ENCODE measurements at places on chromosomes 5 and 9.

GRCh38 chr5:151388960-151389359, 41.6 kb upstream of the SLC36A2 start:
- DNase-seq: no peak

DNA sequence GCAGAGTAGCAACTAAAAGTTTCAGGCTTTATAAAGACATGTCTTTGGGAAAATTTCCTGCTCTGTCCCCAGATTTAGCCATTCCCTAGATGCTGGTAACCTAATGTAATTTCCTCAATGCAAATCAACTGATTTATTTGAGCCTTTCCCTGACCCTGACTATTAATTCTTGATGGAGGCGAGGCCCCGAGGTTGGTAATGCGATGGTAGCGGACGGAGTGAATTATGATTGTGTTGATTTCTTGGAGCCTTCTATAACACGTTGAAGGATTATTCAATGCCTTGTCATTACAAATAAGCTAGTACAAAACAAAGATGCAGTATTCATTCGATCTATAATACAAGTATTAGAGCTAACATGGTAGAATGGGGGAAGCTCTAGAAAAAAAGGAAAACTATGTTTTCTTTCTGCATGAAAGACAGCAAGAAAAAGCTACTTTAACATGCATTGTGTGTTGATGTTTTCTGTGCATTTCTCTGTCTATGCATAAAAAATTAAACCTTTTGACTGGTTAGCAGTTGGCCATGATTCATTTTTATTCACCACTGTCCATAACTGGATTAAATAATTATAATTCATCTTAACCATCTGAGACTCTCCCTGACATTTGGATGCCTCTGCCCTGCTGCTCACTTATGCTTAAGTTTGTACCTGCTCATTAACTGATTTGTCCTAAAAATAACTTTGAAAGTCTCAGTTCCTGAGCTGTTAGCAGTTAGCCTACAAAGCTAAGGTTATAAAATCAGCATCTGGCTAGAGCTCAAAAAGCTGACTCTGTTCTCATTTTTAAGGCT, 490.2 kb upstream of the NUDT12 start:
- peak; percentile 10 for DNase-seq

- no peak for DNase-seq
These were observed 4.6 kb downstream of the DCANP1 start for GRCh38 chr5:135442431-135443160.

GRCh38 chr9:2859776-2860379, 16.0 kb upstream of the PUM3 start:
- DNase-seq: peak; percentile 81

Data from cardiac muscle cell (in vitro differentiated cells and primary cell).